Activated CD4-positive, CD25-positive, alpha-beta regulatory T cell (primary cell): ENCODE measurements at places on chromosomes 11 and 22.

DNA sequence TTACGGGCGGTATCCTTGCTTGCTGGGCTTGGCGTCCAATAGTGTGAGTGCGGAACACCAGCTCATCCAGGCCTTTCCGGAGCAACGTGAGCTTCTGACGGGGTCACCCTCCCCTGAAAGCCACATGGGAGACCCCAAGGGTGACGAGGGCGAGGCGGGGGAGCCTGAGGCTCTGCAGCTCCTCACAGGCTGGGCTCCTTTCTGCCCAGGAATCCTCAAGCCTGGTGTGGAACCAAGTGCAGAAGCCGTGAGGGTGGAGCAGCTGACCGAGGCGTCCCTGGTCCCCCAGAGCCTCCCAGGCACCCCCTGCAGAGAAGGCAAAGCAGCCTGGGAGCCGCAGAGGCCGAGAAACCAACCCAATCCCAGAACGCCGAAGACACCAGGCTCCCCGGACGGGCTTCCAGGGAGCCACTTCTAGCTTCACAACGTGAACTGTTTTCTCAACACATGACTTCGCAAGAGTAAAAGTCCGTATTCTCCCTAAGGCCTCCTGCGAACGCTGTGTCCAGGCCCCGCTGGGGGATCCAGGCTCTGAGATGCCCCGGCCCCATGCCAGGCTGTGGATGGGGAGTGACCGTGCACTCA, 530.3 kb downstream of the BRD1 start:
- no peak for DNase-seq

DNA sequence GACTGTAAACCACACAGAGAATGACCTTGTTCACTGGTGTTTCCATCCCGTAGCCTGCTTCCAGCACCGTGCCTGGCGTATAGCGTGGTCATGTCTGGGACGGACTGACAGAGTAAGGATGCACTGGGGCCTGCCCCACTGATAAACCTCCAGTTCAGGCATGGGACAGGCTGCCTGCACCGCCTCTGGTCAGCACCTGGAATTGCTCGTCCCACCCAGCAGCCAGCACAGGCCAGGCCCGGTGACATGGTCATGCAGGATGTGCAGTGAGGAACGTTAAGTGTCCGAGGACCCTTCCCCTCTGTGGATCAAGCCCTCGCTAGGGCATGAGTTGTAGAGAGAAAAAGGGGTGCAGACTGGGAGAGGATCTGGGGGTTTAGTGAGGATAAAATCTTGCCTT, 44.8 kb downstream of the LMO1 start:
- no peak for DNase-seq

DNA sequence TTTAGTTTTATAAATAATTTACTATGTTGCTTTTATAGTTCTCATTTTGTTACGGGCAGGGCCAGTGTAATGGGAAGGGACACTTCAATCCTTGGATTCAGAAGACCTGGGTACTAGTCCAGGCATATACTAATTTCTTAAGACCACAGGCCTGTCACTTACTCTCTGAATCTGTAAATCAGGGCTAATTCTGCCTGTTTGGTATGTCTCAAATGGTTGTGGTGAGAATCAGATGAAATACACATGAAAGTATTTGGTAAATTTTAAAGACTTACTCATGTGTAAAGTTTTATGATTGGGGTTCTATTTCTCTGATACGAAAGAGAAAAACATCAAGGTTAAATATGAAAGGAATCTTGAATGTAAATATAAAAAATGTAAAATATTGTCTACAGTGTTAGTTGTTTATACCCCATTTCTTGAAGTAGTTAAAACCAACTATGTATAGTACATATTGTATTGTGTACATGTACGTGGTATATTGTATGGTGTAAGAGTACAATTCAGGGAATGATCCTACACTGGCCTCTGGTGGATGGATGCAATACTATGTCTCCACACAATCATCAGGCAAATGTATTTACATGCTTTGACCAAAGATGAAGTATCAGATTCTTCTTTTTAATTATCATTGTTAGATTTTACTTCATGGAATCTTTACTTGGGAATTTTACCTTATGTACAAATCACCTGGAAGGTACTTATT, 24.5 kb upstream of the RAG2 start:
- DNase-seq = no peak

GRCh38 chr11:36407356-36407755, 102.7 kb downstream of the TRAF6 start:
- no peak for DNase-seq

GRCh38 chr22:26998129-26998528, 340.7 kb downstream of the MIAT start:
- DNase-seq = no peak

- no peak for DNase-seq
These were observed 77.2 kb upstream of the CLPB start for GRCh38 chr11:72511393-72512047.

DNA sequence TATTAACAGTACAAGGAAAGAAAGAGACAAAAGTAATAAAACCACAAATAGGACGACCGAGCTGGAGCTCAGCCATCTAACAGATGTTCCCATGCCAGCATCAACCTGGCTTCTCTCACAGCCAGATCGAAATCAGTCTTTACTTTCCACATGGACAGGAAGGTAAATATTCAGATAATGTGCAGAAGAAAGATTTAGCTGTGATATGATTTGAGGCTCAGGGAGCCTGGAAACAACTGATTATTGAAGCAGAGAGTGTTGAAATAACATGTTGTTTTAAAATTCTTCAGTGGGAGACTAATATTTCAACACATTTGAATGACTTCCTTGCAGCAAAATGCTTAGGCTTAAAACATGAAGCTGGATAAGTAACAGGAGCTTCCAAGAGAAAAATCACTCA, 546.8 kb downstream of the ETS1 start:
- no peak for DNase-seq

DNA sequence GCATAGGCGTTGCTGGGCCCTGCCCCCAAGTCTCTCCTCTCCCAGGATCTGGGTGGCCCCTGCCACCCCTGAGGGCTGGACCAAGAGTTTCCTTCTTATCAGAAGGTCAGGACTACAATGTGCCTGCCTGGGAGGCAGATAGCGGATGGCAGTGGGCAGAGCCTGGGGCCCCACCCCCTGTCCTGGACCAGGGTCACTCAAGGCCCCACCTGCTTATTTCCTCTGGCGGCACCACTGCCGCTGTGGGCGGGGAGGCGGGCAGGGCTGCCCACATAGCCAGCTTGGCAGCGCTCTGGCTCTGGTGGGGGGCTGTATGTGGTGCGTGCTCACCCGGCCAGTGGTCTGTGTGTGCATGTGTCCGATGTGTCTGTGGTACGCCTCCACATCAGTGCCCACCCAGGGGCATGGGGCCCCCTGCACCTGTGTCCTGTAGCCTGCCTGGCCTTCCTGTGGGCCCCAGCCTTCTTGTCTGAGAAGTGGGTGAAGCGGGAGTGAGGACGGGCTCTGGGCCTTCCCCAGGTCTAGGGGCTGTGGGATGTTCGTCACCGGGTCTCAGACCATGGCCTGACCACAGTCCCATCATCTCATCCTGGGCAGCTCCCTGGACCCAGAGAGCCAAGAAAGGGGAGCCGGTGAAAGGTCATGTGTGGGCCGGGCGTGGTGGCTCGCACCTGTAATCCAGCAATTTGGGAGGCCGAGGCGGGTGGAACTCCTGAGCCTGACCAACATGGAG, 3.0 kb downstream of the GAS2L1 start:
- no peak for DNase-seq

DNA sequence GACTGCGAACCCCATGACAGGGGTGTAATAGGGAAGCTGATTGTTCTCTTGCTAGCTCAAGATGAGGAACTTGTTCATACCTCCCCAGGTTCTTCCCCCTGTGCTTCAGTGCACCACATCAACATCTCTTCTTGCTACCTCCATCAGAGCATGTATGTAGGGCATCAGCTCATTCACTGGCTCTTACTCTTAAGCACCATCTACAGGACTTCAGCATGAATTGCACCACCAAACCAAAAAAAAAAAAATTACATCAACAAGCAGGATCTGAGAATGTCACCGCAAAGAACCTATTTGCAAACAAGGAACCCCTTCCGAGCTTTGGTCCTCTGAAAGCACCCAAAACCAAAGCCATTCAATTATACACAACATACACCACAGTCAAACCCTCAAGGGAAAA, 2226.5 kb upstream of the RAG2 start:
- no peak for DNase-seq

DNA sequence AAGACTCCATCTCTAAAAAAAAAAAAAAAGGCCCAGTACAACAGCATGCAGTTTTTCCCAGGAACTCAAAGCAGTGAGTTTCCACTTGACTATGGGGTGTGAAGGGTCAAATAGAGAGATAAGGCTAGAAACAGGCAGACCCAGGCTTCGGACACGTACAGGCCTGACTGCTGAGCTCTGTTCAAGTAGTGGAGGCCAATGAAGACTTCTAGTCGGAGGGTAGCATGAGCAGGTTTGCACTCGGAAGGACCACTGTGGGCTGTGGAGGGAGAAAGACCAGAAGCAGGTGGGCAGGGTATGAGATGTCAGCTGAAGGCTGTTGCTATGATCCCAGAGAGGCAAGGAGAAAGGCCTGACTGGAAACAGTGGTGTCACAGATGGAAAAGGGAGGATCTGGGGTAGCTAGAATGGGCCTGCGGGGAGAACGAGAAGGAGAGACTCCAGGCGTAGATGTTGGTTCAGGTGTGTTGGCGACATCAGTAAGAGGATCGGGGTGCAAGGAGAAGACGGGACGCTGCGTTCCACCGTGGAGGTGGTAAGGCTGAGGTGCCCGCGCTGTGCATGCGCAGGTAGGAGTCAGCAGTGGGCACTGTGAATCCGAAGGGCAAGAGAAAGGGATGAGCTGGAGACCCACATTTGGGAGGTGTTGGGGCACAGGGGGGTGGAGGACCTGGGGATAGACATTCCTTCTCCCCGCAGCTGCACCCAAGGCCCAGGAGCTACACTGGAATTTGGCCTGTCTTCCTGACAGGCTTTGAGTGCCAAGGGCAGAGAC, 49.4 kb upstream of the RAB1B start:
- no peak for DNase-seq

DNA sequence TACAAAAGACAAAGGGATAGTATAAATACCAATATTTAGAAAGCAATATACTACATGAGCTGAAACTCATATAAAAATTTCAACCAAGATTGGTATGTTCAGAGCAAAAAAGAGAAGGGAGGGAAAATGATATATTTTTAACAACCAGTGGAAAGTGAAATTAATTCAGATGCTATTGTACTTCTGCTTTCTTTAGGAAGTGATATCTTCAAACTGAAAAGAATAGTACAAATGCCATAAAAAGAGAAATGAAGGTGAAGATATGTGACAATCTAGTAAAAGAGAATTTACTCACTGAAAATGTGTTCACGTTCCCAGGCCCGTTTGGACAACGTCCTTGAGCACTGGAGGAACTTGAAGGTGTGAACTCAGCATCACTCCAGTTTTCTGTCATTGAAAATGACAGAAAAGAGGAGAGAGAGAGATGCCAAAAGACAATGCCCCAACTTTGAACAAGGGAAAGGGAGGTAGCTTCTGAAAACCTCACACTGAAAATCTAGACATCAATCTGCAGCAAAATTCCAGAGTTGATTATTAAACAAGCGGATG, 47.5 kb downstream of the SC5D start:
- no peak for DNase-seq

DNA sequence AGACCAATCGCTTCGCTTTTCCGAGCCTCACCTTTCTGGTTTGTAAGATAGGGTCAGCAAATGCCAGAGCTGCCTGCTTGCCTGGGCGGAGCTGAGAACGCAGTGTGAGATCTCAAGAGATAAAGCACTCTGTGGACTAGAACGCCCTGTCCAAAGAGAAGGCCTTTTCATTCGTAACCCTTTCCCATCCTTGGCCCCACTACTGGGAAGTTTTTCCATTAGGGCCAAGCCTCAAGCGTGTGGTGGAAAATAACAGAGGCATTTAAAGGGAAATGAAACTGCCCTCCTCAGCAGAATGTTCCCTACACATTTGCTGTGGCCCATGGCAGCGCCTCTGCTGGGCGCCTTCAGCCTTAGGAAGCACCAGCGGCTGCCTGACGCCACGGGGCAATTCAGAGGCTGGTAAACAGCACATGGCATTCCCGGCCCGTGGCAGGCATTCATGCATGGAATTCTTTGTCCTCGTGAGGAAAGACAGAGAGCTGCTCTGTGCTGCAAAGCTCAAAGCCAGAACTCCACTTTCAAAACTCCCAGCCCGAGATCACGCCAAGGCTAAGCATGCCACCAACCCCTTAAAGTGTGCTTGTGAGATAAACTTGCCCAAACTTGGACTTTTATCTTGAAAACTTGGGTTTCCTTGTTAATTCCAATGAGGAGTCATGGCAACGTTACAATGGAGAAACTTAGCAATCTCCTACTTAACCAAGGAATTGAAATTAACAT, 38.1 kb downstream of the AHNAK start:
- DNase-seq = no peak

GRCh38 chr11:112599856-112600533, 339.3 kb upstream of the PLET1 start:
- no peak for DNase-seq

GRCh38 chr11:117089685-117090084, 8.5 kb downstream of the SIK3 start:
- no peak for DNase-seq

DNA sequence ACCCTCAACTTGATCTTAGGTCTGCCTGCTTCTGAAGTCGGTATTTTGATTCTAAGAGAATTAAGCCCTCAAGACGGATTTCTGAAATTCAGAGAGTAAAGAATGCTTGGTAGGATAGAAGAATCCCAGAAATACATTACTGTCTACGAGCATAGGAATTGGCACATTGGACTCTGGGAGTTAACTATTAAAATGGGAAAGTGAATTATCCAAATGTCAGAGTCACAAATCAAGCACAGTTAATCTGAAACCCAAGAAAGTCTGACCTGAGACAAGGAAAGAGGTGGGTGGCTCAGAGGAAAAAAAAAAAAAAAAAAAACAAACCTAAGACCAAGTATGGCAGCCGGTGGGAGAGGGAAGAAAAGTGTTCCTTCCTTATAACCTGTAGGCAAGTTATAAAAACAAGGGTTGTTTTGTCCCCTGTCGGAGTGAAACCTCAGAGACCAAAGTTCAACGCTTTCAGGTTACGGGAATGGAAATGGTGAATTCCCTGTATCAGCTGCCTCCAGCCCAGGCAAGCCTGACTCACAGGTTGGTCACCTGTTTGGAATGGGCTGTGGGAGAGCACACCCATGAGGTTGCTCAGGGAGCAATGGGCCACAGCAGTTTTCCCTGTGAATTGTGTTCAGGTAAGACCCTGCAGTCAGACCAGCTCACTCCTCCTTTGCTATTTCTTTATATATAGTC, 139.0 kb downstream of the ETS1 start:
- no peak for DNase-seq

DNA sequence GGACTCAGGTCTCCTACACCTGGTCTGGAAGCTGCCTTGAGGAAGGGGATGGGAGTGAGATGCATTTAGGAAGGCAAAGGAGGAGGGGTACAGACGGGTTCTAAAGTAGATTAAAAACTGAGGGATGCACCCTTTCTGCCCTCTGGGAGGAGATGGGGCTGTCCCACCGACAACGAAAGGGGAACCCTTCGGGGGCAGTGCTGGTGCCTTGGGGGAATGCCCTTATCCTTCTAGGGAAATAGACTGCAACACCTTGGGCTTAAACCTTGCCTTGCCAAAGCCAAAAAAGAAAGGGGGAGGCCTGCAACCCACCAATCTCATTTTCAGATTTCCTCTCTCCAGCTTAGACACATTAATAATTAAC, 89.8 kb downstream of the PLEKHA7 start:
- no peak for DNase-seq

- no peak for DNase-seq
These were observed 1883.4 kb upstream of the RAG2 start for GRCh38 chr11:38481391-38481790.
